ENCODE measurements at places on chromosomes 16 and 17. TPM values are rescaled to one million over a fixed set of nuclear protein-coding genes. Genes with fewer than 3 reads are reported as not detected.

The CHST5 gene
- 0.42 TPM for total RNA-seq

GRCh38 chr17:81013642-81014041 is 21.3 kb upstream of the BAIAP2 start:
- no peak for DNase-seq

The TEKT5 gene
- total RNA-seq, result not detected

The OR4D1 gene
- total RNA-seq, result not detected

The TCAP gene
- 61.1 TPM for total RNA-seq

- DNase-seq, result no peak
These were observed 15.3 kb upstream of the HEXD start for GRCh38 chr17:82402865-82403264.

The SPEM2 gene
- not detected for total RNA-seq

GRCh38 chr17:82693168-82693867 is 5.2 kb downstream of the RAB40B start:
- DNase-seq, result no peak

- DNase-seq, result no peak
These were observed 2.1 kb upstream of the CAMKK1 start for GRCh38 chr17:3894911-3895343.

The EFNB3 gene
- total RNA-seq, result 0.88 TPM

DNA sequence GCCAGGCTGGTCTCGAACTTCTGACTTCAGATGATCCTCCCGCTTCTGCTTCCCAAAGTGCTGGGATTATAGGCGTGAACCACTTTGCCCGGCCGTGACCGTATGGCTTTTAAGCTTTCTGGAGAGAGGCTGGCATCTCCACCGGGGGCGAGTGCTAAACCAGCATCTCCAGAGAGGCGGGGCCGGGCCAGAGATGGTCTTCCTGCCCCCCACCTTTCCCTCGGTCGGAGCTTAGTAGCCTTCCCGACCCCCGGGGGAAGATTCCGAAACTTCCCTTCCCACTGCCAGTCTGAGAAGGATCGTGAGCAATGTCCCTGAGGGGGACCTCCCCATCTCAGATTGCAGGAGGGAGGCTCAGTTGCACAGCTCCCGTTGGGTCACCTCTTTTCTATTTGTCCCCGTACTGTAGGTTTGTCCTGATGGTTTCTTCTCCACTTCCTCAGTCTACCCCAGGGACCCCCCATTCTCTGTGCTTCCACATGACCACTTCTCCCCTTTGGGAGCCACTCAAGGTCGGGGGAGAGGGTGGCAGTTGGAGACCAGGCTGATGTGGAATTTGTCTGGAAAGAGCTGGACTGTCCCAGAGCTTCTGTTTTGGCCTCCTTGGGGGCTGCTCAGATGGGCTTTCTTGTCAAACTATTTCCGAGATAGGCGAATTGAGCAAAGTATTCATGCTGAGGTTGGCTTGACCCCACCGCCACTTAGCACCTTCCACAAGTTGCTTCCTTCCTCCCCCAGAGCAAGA is 18.2 kb downstream of the IGF2BP1 start:
- no peak for DNase-seq

- DNase-seq, result no peak
These were observed 84.5 kb downstream of the TNRC6C start for GRCh38 chr17:78043031-78043430.

GRCh38 chr16:67393788-67394154 is 473 bp upstream of the TPPP3 start:
- DNase-seq, result no peak

The APOBR gene
- 0.14 TPM for total RNA-seq

The DECR2 gene
- total RNA-seq, result 41.2 TPM

The SPATA32 gene
- 0.85 TPM for total RNA-seq

The STAT5A gene
- 3.1 TPM for total RNA-seq
